ENCODE measurements at places on chromosomes 3 and 15. TPM values are rescaled to one million over a fixed set of nuclear protein-coding genes. Genes with fewer than 3 reads are reported as not detected.

- no peak for DNase-seq
Measured at GRCh38 chr3:69743975-69744906, 5.0 kb downstream of the MITF start.

DNA sequence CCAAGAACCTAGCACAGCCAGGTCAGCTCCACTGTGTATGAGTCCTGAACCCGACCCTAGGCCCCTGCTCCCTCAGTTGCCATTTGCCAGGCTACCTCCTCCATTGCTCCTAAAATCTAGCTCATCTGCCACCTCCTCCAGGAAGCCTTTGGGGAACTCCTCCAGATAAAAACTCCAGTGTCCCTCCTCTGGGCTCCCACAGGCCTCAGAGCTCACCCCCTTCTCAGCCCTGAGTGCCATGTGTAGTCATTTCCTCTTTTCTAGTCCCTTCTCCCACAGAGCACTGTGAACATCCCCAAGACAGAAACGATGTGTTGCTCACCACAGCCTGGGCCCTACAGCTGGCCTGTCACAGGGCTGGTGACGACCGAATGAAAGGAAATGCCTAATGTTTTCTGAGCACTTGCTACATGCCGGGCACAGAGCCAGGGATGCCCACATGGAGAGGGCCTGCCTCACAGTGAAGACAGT, 61.0 kb downstream of the IQSEC1 start:
- no peak for DNase-seq

DNA sequence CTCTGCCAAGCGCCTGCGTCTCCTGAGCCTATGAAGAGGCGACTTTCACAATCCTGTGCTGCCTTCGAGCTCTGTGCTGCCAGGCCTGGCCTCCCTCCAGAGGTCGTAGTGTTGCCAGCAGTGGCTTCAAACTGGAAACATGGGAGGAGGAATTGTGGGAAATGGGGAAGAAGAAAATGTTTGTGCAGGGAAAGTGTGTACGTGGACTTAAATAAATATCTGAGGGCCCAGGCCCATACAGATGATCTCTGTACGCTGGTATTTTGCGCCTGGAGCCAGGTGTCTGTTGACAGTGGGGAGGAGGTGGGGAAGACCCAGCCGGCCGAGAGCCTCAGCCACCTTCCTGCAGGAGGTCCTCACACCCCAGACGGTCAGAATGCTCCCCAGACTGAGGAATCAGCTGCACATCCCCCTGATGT, 44.6 kb downstream of the ZBTB38 start:
- DNase-seq, result peak; percentile 81

DNA sequence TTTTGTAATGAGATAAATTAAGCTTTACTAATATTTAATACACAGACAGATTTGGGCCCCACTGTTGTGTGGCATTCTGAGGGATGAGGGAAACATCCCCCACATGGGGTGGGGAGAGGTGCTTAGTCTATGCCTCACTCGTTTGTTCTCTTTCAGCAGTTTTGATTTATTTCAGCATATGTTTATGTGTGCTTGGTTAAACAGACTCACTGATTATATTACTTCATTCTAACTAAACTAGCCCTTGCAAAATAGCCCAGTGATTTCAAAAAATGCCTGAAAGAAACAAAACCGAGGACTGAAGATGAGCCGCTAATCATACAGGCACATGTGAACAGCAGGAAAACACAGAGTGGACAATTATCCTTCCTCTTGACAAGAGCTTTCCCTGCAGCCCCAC, 27.2 kb downstream of the TNFAIP8L3 start:
- no peak for DNase-seq

DNA sequence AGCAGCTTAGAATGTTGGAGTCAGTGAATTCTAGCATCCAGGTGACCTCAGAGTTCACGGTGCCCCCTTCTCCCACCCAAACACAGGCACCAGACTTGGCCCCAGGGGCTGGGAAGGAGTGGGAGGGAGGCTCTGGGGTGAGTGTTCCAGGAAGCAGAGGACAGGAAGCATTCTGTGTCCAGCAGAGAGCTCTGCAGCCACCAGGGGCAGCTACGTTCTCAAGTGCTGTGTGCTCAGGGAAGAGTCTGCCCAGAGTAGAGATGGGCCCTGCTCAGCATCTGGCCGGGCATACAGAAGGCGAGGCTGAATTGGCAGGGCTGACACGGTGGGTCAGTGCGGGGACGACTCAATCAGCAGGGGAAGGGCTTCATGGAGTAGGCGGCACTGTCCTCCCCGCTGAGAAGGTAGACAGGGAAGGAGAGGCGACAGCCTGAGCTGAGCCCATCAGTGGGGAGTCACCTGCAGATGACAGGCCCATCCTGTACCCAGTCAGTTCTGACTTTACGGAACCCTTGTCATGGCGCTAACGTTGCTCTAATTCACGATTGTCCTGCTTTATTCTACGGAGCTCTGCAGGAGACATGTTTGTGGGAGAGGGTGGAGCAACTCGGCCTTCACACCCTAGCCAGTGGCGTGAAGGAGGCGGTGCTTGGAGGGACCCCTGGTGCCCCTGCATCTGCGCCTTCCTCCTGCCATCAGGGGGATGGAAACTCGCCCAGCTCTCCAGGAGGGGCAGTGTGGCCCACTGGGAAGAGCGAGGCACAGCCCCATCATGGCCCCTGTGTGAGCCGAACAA, 82.2 kb downstream of the C3orf70 start:
- no peak for DNase-seq

DNA sequence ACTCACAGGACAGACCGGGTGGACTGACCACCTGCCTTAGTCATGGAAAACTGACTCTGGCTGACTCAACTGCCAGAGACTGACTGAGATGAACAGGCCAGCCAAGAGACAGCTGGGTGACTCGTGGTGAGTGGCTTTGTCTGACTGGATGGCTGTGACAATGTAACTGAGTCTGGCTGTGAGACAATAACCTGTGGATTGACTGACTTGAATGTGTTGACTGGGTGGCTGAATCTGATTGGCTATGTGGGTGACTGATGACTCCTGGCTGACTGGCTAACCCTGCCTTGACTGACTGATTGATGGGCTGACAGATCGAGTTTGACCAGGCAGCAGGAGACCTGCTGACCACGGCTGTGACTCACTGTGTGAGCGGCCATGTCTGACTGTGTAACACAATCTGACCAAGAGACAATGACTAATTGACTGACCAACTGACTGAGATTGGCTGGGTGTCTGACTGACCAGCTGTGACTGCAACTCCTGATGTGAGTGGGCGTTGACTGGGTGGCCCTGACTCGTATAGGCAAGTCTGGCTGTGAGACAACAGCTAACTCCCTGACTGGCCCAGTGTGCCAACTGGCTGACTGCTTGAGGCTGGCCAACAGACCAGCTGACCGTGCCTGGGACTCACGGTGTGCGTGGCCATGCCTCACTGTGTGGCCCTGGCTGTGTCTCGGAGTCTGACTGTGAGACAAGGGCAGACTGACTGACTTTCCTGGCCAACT, 509.1 kb downstream of the SHQ1 start:
- peak; percentile 98 for DNase-seq

GRCh38 chr3:172146349-172146748, 107.0 kb downstream of the FNDC3B start:
- no peak for DNase-seq

DNA sequence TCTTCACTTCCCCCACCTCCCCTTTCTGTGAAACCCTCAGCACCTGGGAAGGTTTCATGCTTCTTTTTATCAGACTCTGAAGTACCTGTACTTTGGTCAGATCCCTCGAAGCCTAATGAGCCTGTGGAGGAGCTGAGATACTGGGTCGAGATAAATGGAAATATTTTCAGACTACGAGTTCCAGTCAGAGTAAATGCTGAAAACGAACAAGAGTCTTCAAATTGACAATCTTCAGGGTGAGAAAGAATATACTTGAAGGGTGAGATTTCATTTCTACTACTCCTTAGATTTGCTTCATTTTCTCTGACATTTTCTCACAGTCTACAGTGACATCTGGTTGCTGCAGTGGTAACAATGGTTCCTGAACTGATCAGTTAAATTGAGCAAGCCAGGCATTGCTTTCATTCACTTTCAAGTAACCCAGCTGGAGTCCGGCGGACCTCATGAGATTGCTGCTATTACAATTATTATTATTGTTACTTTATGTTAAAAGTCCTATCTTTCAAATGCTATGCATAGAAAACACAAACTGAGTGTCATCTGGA, 337.2 kb downstream of the VGLL3 start:
- no peak for DNase-seq

The SLC28A2 gene
- total RNA-seq, result not detected

The RAD51 gene
- total RNA-seq, result 3.6 TPM

The CFAP92 gene
- 0.52 TPM for total RNA-seq

The DUOX1 gene
- 0.26 TPM for total RNA-seq

The DNAH12 gene
- 0.23 TPM for total RNA-seq

The ALPK3 gene
- total RNA-seq, result 6.8 TPM
